Hematopoietic multipotent progenitor cell treated with erythropoietin and hydrocortisone succinate and interleukin-3 and kit ligand, for 8 days (in vitro differentiated cells): ENCODE measurements at places on chromosomes 3 and 15.

DNA sequence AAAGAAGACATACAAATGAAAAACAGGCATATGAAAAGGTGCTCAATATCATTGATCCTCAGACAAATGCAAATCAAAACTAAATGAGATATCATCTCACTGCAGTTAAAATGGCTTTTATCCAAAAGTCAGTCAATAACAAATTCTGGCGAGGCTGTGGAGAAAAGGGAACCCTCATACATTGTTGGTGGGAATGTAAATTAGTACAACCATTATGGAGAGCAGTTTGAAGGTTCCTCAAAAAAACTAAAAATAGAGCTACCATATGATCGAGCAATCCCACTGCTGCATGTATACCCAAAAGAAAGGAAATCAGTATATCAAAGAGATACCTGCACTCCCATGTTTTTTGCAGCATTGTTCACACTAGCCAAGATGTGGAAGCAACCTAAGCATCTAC, 165.8 kb downstream of the PLCL2 start:
- no peak for DNase-seq

GRCh38 chr3:172029425-172030098, 9.8 kb upstream of the FNDC3B start:
- DNase-seq = no peak

- peak; percentile 68 for DNase-seq
These were observed 43.0 kb downstream of the RAD54L2 start for GRCh38 chr3:51581524-51581923.

DNA sequence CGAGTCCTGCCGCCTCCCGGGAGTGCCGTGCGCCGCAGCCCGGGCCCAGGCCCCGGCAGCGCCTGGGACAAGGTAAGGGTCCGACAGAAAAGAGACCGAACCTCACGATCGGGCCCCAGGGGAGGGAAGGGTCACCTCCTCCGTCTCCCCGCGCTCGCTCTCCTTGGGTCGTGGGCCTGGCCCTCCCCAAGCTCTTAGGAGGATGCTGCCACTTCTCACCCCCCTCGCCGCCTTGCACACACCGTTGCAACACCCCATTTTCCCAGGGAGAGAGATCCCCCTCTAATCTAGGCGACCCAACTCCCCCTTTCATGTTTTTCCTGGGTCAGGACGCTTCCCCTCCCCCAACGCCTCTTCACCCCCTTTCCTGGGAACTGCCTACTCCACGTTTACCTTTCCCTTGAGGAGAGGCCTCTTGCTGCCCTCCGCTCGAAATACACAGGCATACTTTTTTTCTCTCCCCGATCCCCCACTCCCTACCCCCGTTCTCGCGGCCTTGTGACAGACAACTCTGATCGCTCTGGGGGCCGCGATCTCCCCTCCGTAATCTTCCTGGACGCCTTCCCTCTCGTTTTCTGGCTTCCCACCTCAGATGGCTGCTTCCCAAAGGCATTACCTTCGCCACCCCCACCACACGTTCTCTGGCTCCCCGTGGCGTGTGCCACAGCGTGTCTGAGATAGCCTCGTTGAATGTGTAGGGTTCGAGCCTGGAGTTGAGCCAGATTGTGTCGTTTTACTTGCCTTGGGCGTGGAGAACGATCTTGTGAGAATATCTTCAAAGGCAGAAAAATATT, 688 bp downstream of the SETD5 start:
- DNase-seq = peak; percentile 83

- DNase-seq = peak; percentile 21
These were observed 520.4 kb downstream of the FOXP1 start for GRCh38 chr3:71062952-71063772.

DNA sequence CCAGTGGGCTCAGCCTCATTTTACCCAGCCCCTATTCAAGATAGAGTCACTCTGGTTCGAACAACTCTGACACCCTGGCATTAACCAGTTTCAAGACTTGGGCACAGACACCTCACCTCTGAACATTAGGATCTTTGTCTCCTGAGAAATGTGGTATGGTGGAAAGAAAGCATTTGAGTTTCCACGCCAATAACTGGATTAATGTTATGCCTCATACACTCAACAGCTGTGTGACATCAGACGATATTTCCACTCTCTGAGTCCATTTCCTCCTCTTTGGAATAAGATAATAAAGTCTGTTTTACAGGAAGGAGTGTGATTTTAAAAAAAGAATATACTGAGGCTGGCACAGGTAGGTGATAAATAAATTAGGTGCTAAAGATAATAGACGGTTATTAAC, 121.3 kb upstream of the CHL1 start:
- no peak for DNase-seq

- DNase-seq = no peak
These were observed 57.1 kb downstream of the FBXL2 start for GRCh38 chr3:33334364-33334763.

DNA sequence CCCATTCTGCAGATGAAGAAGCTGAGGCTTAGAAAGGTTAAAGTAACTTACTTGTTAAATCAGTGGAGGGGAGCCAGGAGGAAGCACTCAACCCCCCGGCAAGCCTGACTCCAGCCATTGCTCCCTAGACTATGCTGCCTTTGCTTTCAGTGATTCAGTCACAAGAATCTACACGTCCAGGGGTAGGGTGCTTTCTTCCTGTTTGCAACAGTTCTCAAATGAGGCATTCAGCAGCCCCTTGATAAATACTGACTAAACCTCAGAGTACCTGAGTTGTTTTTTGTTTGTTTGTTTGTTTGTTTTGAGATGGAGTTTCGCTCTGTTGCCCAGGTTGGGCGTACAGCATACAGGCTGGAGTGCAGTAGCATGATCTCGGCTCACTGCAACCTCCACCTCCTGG, 28.6 kb downstream of the MAGEF1 start:
- DNase-seq = no peak

DNA sequence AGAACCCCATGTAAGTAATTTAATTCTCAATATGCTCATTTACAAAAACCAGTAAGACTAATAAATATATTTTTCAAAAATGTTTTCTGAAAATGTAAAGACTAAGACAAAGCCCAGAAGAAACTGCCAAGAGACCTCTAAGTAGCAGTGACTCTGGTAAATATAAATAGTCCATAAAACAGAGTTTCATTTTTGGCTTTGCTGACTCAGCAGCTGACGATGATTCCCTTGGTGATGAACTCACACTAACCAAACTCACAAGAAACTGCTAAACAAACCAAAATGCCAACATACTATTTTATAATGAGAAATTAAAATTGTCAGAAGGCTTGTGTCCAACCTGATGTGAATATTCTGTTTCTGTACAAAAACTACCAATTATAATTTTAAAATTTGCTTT, 31.5 kb upstream of the IMPG2 start:
- DNase-seq = no peak

DNA sequence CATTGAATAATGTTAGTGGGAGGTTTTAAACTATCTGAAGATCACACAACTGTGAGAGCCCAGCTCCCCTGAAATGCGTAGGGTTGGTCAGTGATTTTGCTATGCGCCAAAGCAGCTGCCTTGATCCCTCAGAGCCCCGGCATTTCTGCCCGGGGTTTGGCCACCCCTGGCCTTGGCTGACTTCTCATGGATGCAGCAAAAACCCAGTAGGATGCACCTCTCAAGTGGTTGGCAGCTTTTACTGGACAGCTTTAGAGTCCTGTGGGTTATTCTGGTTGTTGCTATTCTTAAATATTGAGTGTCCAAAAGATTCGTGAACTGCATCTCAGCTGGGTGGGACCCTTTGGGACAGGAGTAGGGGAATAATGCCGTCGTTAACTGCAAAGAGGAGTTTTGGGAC, 291.7 kb upstream of the CTDSPL start:
- no peak for DNase-seq

DNA sequence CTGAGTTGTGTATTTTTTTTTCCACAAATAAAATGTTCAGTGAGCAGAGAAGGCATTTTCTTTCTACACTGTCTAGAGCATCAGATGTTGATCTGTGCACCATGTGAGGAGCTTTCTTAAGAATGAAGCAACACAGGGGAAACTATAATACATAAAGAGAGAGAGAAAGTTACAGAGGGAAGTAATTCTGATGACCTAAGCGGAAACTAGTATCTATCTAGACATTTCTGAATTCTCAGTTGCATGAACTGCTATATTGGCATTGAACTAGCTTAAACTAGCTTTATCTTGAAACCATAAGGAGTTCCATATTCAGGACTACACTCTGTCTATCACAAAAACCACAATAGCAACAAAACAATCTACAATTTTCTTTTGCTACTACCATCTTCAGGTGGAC, 822.4 kb downstream of the VGLL3 start:
- no peak for DNase-seq

- DNase-seq = no peak
These were observed 124.7 kb downstream of the RPL22L1 start for GRCh38 chr3:170745211-170745718.

GRCh38 chr3:63654931-63655330, 2.5 kb downstream of the SNTN start:
- DNase-seq = no peak

DNA sequence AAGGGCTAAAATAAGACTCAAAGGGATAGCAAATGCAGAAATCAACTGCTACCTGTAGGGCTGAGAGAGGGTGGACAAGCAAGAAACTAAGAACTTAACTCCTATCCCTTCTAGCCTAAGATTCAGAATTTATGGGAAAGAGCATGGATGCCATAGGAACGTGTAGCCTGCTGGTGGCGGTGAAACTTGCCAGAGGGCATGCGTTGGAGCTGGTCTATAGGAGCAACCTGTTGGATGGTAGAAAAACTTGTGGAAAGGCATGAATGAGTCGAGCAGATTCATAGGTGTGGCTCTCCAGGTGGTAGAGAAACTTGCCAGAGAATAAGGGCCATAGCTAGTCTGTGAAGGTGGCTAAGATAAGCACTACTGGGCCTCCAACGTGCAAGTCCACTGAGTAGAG, 137.2 kb downstream of the DOCK3 start:
- DNase-seq = no peak

- no peak for DNase-seq
These were observed 139.7 kb downstream of the STAG1 start for GRCh38 chr3:136612512-136612911.

DNA sequence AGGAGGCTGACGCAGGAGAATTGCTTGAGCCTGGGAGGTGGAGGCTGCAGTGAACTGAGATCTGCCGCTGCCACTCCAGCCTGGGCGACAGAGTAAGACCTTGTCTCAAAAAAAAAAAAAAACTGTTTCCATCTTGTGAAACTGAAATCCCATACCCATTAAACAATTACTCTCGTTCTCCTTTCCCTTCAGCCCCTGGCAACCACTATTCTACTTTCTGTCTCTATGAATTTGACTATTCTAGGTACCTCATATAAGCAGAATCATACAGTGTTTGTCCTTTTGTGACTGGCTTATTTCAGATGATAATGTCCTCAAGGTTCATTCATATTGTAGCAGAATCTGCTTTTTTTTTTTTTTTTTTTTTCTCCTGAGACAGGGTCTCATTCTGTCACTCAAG, 51.5 kb upstream of the UBE2E1 start:
- no peak for DNase-seq

DNA sequence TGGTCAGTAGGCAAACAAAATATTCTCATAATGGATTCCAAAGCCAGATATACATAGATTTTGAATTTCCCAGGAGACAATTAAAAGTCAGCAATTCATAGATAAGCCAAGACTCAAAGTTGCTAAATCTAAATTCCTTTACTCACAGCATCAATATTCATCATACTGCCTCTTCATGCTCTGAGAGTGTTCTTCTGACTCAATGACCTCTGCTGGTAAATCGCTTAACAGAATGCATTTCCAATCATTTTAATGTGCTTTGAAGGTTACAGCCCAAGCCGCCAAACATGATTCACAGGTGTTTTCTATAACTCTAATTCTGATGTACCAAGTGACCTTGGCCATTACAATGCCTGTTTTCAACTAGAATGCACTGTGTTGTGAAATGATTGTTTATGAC, 24.2 kb upstream of the SLC4A7 start:
- no peak for DNase-seq

GRCh38 chr15:49273734-49274318, 103.8 kb downstream of the GALK2 start:
- DNase-seq = no peak

DNA sequence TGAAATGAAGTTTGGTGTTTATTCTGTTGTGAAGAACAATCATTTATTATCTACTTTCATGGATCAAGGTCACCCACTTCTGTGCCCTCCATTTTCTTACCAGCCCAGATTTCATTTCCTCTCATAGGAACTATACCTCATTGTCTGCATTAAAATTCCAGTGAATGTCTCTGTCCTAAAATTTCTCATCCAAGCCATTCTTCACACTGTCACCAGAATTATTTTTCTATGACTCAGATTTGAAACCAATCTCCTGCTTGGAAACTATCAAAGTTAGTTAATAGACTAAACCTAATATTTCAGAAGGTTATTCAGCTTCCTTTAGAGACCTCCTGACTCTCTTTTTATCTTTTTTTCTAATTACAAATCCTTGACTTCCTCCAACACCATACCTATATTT, 364.1 kb upstream of the CBLB start:
- no peak for DNase-seq

- no peak for DNase-seq
These were observed 19.7 kb downstream of the BLOC1S6 start for GRCh38 chr15:45606841-45607240.

- no peak for DNase-seq
These were observed 344.1 kb upstream of the ZNF717 start for GRCh38 chr3:76129441-76129840.

GRCh38 chr3:112855883-112856282, 9.2 kb upstream of the CD200R1L start:
- DNase-seq = no peak

DNA sequence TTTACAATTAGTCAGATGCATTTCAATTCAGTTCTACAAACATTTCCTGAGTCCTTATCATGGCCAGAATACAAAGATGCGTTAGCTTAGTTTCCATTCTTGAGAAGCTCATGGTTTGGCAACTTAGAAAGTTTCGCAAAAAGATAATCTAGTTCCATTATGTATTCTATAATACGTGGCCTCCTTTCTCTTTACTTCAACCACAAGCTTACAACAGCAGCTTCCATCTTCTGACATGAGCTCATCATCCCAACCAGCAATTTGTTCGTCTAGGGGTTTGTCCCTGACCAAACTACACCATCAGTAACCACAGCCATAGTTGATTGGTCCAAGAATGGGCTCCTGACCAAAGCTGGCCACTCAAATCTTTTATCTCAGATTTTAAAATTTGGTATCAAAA, 267.6 kb upstream of the TBC1D5 start:
- DNase-seq = no peak

DNA sequence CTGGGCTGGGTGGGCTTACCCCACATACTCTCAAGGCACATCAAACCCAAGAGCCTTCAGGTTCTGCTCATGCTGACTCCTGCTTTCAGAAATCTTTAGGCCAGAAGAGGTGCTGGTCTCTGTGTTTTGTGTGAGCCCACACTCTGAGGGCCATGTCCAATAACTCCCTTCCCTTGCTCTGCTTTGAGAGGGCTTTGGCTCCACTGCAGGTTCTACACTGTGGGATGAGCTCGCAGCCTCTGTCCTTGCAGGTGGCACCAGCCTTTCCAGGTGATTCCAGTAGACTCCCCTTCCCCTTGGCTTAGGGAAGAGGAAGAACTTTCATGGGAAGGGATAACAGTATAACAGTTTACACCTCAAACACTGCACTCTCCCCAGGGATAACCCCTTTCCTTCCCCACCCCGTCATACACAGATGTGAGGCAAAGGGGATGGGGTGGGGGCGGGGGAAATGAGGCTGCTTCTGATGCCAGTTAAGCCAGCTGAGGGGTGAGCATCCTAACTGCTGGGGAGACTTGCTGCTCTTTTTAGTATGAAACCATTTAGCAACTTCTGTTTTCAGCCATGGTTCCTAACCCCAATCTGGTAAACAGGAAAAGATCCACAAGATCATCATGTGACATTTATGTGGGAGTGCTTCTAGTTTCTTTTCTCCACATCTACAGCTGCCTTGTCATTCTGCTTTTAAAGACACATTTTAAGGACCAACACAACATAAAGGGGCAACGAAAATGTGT, 262.4 kb downstream of the SLC9A9 start:
- no peak for DNase-seq

- DNase-seq = no peak
These were observed 280.8 kb upstream of the LRRFIP2 start for GRCh38 chr3:37455181-37455580.
